ENCODE measurements at places on chromosomes 2 and 18.

- DNase-seq, result no peak
Observed at GRCh38 chr2:183993052-183993451, 605.3 kb upstream of the ZNF804A start.

DNA sequence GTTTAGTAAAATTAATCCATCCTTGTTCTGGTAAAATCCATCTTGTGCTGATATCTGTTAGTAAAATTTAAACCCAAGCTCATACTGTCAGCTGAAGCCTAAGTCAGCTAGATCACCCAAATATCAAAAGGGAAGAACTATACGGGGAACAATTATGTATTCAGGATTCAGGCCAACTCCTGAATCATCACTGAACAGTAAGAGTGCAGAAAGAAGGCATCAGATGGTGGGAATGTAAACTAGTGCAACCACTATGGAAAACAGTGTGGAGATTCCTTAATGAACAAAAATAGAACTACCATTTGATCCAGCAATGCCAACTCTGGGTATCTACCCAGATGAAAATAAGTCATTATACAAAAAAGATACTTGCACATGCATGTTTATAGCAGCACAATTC lies 81.8 kb downstream of the RAPGEF4 start:
- DNase-seq, result no peak

- peak; percentile 21 for DNase-seq
Observed at GRCh38 chr2:176854062-176854461, 358.5 kb upstream of the HNRNPA3 start.

GRCh38 chr2:240511351-240512108 lies 46.3 kb downstream of the ANKMY1 start:
- no peak for DNase-seq

- no peak for DNase-seq
Observed at GRCh38 chr2:19898592-19899329, 3.0 kb downstream of the TTC32 start.

GRCh38 chr18:45103319-45104048 lies 422.8 kb downstream of the SETBP1 start:
- DNase-seq, result peak; percentile 25

DNA sequence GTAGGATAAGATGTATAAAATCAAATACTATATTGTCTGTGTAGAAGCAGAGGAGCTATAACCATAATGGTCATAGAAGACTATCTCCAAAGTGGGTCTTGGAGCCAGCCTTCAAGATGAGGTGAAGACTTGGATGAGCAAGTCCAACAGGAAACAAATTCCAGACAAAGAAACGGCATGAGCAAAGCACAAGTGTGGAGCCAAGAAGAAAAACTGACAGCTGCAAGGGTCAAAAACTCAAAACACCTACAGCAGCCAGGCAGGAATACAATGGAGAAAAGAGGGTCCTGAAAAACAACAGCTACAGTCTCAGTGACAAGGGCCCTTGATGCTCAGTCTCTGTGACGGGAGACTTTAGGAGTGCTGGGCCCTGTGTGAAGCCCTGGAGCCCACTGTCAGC lies 102.4 kb downstream of the STK39 start:
- DNase-seq, result no peak

DNA sequence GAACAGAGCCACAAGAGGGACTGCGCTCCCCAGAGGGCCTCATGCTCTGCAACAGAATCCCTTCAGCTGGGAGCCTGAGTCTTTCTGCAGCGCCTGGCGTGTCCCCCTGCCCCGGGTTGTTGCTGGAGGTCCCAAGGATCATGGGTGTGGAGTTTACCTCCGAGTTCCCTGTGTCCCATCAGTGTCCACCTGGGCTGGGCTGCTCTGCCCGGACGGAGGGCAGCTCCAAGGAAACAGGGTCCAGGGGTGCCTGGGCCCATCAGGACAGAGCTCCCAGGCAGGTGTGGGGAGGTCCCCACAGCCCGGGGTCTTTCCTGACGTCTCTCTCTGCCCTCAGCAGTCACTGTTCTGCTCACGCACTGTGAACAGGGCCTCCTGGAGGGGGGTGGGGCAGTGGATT lies 63.5 kb downstream of the EMILIN2 start:
- DNase-seq, result no peak

Measured in small intestine (tissue), 16 donors.